ENCODE measurements at places on chromosomes 16 and 17. TPM values are rescaled to one million over a fixed set of nuclear protein-coding genes. Genes with fewer than 3 reads are reported as not detected.

RSKR gene
- 4.0 TPM for total RNA-seq

MYO15A gene
- total RNA-seq: 0.12 TPM

TSPAN10 gene
- 19.6 TPM for total RNA-seq

DLX3 gene
- total RNA-seq: not detected

CIITA gene
- total RNA-seq: 0.15 TPM

METTL9 gene
- 152 TPM for total RNA-seq

ZNF385C gene
- not detected for total RNA-seq

ANKRD40CL gene
- total RNA-seq: not detected

CPHXL gene
- total RNA-seq: not detected

CLDN7 gene
- total RNA-seq: 1.6 TPM

AGRP gene
- not detected for total RNA-seq

PLCD3 gene
- 81.1 TPM for total RNA-seq

CCDC144A gene
- 0.15 TPM for total RNA-seq

KAT7 gene
- total RNA-seq: 39.9 TPM

NLK gene
- 19.4 TPM for total RNA-seq

TBC1D3I gene
- total RNA-seq: 0.33 TPM

CMC2 gene
- 58.4 TPM for total RNA-seq

IFI35 gene
- total RNA-seq: 6.0 TPM

HOXB6 gene
- total RNA-seq: not detected

CACNG3 gene
- total RNA-seq: not detected

C16orf74 gene
- total RNA-seq: 18.2 TPM

FAHD1 gene
- total RNA-seq: 33.5 TPM

PHB1 gene
- total RNA-seq: 269 TPM

MT3 gene
- total RNA-seq: not detected

Measured in HFFc6 (cell line).